ENCODE measurements at places on chromosomes 4 and X. TPM values are rescaled to one million over a fixed set of nuclear protein-coding genes. Genes with fewer than 3 reads are reported as not detected.

GPC3 gene
- total RNA-seq, result 0.40 TPM

CSAG3 gene
- not detected for total RNA-seq

IL13RA2 gene
- not detected for total RNA-seq

MAGEA11 gene
- total RNA-seq, result not detected

NMU gene
- total RNA-seq, result not detected

TBC1D8B gene
- 2.2 TPM for total RNA-seq

UGT2B15 gene
- total RNA-seq, result not detected

FOXR2 gene
- not detected for total RNA-seq

DNA sequence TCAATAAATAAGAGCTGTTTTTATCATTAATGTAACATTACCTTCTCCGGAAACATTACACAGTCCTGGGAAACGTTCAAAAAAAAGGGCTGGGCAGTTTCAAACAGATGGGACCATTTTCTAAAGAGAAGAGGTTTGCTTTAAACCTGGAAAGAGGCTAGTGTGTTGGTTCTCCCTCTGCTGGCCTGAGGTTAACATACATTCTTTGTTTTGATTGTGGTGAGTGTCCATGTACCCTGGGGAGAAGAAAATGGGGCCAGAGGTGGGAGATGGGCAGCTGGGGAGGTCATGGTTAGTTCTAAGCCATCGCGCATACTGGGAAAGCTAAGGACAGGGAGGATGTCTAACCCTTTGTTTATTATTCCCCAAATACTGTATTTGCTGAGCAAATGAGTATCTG, 194.7 kb downstream of the CPEB2 start:
- DNase-seq, result no peak

- no peak for DNase-seq
Observed at GRCh38 chr4:17414392-17414791, 97.5 kb downstream of the QDPR start.

DNA sequence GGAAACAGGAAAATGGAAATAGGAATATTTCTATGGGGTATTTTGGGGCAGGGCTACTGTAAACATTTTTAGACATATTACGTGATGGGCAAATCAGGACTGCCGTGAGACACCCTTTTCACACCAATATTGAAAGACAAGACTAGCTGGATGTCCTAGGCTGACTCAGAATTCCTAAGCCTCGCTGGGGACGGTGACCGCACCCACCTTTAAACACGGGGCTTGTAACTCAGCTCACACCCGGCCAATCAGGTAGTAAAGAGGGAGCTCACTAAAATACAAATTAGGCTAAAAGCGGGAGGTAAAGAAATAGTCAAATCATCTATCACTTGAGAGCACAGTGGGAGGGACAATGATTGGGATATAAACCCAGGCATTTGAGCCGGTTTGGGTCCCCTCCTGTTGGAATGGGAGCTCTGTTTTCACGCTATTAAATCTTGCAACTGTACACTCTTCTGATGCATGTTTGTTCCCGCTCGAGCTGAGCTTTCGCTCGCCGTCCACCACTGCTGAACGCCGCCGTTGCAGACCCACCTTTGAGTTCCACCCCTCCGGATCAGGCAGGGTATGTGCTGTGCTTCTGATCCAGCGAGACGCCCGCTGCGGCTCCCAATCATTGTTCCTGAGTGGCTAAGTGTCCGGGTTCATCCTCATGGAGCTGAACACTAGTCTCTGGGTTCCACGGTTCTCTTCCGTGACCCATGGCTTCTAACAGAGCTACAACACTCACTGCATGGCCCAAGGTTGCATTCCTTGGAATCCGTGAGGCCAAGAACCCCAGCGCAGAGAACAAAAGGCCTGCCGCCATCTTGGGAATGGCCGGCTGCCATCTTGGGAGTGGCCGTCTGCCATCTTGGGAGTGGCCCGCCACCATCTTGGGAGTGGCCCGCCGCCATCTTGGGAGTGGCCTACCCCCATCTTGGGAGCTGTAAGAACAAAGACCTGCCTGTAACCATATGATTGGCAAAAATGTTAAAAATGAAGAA, 152.6 kb downstream of the CRLF2 start:
- DNase-seq, result no peak

GRCh38 chr4:152556834-152557233, 20.9 kb upstream of the FBXW7 start:
- no peak for DNase-seq

GRCh38 chr4:3642056-3642630, 109.9 kb upstream of the LRPAP1 start:
- no peak for DNase-seq

DNA sequence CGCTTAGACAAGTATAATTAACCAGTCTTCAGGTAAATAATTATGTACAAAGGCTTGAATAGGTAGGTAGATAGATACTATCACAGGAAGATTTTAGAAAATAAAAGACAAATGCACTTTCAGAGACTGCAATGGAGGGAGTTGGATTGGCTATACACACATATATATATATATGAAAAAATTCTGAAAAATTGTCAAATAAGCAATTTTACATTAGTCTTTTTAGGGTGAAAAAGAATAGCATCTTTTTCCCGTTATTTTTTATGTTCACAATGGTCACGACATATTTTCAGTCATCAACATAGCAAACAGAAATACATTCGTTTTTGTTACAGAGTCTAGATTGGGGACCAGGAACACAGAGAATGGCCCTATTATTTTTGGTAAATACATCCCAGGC, 385.9 kb upstream of the ACTRT1 start:
- DNase-seq, result no peak

GRCh38 chr4:6019316-6020263, 1.4 kb upstream of the C4orf50 start:
- no peak for DNase-seq

DNA sequence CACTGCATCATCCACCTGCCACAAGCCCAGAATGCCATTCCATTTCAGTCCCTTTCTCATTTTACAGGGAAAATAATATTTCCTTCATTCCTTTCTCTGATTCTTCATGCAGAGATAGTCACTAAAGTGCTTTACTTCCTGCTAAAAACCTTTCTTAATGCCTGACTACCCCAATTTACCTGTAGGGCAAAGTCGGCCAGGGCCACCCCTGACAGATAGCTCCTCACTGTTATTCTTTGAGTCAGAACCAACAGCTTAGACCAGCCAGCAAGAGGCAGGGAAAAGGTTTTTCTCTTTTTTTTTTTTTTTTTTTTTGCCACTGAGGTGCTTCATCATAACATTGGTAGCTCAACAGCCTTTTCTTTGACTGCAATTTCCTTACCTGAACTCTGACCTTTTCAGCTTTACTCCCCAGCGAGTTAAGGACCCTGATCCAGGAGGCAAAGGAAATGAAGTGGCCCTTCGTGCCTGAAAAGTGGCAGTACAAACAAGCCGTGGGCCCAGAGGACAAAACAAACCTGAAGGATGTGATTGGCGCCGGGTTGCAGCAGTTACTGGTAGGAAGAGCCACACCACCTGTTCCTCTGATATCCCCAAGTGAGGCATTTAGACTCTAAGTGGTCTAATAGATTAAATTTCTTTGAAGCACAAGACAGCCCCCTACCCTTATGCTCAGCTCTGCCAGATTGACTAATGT, 85.0 kb downstream of the ALPK1 start:
- DNase-seq, result no peak

DNA sequence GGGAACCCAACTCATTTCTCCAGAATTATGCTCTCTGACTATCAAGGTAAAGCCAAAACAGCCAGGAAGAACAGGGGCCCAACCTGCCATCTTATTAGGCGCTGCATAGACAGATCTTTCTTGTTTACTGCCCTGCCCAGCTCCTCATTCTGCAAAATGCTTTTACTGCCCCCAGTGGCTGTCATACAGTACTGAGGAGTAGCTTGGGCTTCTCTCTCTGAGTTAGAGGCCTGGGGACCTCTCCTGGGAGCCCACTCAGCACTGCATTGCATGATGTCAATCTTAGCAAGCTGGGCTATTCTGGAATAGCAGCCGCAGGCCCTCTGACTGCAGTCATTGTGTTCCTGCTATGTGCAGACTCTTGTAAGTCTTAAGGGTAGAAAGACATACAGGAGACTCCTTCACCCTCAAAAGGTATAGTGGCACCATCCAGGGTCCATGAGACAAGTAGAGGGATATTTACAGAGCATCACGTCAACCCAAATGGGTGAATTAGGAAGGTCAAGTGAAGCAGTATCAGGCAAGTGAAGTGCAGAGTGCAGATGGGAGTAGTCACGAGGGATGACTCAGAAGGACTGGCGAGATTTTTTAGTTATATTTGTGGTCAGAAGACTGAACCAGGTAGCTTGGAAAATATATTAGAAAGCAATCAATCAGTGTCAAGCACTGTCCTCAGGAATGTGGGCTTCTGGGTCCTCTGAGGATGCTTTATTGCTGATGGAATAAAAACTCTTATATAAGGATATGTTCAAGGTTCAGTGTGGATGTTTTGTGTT, 294.1 kb upstream of the SFRP2 start:
- DNase-seq, result no peak

DNA sequence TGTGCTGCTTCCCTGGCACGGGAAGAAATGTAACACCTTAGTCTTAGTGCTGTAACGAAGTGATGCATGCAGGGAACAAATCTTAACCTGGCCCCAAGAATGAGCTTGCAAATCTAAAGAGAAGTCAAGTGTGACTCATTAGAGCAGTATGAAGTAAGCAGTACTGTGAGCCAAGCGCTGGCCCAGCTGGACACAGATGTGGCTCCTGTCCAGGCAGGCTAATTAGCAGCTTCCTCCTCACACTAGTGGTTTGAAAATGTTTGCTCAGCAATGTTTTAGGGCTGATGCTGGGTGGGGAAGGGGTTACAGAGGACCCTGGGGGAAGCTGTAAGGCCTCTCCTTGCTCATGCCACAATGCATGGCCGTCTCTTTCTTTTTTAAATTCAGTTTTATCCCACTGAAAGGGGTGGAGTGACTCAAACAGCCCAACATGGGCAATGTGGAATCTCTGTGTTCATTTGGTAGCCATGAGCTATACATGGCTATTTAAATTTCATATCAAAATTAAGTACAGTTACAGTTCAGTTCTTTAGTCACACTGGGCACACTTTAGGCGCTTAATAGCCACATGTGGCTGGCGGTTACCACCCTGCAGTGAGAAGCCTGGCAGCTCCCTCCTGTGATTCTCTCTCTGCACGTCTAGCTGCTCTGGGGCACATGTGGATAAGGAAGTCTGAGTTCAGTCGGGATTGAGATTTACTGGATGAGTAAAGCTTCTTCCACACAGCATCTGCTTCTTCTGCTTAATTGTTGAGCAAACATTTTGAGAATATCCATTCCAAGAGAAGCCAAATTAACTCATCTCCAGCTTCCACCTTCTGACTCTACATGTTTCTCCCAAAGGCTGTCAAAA, 48.8 kb downstream of the MAP7D2 start:
- DNase-seq, result no peak

DNA sequence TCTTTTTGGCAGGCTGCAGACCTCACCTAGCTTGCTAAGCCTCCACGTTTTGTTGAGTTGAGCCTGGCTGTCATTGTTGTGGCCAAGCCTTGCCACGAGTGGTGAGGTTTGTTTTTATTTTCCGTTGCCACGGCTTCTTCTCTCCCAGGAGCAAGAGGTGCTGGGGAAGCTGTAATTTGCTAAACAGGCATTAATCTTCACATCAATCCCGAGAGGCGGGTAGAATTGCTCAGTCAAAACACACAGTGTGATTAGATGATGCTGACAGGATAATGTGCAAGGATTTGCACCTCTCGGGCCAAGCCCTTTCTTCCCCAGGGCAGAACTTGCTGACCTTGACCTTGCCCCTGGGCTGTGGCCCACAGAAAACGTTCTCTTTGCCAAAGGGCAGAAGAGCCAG, 72.2 kb upstream of the ATP6AP2 start:
- DNase-seq, result no peak

- no peak for DNase-seq
Observed at GRCh38 chrX:53004038-53004437, 44.6 kb upstream of the GPR173 start.

DNA sequence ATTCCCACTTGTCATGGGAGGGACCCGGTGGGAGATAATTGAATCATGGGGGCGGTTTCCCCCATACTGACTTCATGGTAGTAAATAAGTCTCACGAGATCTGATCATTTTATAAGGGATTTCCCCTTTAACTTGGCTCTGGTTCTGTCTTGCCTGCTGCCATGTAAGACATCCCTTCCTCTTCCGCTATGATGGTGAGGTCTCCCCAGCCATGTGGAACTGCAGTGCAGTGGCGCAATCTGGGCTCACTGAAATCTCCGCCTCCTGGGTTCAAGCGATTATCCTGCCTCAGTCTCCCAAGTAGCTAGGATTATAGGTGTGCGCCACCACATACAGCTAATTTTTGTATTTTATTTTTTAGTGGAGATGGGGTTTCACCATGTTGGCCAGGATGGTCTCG, 2.9 kb downstream of the HPGDS start:
- no peak for DNase-seq

DNA sequence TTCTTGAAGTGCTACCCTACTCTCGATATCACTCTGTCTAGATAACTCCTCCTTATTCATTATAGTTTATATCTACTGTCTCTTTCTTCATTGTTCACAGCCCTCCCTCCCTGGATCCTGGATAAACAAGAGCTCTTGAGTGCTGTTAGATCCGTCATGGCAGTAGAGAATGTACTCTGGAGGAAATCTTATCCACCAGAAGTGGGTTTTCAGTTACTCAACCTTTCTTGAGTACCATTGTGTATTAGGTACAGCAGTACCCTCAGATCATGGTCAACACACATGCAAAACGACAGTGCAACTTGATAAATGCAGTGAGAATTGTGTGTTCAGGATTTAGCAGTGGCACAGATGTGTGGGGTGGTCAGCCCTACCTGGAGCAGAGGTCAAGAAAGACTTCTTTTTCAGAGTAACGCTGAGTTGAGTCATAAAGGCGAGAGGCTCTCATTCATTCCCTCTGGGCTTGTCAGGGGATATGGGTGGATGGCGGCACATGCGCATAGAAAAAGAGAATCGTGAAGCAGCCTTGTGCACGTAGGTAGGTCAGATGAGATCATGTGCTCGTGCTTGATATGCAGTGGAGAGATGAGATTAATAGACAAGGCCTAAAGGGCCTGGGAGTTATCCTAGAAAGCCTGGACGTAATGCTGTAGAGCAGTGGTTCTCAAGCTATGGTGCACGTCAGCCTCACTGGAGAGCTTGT, 89.5 kb downstream of the SNX25 start:
- DNase-seq, result no peak

DNA sequence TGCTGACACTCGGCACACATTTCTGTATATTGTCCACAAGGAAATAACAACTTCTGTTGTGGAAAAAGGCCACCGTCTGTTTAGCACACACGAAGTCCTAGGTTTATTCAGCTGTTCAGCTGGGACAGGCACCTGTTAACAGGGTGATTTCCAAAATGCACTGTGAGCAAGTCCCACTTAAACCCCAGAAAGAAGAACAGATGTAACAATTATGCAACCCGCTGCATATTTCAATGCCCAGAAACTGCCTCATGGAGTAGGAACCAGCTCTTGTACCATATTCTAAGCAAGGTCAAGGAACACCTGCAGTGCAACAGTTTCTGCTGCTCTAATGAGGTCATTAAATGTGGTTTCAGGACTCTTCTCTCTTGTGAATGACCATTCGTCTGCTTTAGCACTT, 77.1 kb downstream of the GEMIN8 start:
- DNase-seq, result no peak

- no peak for DNase-seq
Observed at GRCh38 chrX:427812-428725, 41.4 kb upstream of the PPP2R3B start.

GRCh38 chrX:85114776-85115175, 111.1 kb downstream of the APOOL start:
- DNase-seq, result no peak

- DNase-seq, result no peak
Observed at GRCh38 chrX:57211906-57212305, 74.6 kb upstream of the FAAH2 start.
